ENCODE measurements at places on chromosomes 2 and 18.
A peak's percentile ranks its signal among the peaks of the same experiment; 100 is the strongest.

DNA sequence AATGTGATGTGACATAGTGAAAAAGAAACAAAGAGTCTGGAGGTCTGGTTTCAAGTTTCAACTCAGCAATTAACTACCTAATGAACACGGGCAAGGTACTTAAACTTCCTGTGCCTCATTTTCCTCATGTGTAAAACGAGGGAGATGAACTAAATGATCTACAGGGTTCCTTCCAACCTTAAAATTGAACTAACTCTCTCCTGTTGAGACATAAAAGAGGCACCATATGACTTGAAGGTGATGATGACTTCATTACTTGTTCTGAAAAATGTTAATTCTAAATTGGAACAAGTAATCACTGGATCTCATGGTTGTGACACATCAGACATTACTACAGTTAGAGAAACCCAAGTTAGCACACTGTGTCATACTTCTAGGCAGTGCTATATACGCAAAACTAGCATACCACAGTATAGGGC, 8.9 kb upstream of the REL start:
- DNase-seq, result no peak

- DNase-seq, result peak; percentile 90
These were observed at the start of gene GREB1L for GRCh38 chr18:21242141-21242779. Gene GREB1L (plus strand): TSS chr18:21242232. CDS start chr18:21383519, 141,287 bp downstream.

GRCh38 chr2:10033251-10034006, 9.9 kb upstream of the KLF11 start:
- no peak for DNase-seq

- no peak for DNase-seq
These were observed 62.5 kb upstream of the STAM2 start for GRCh38 chr2:152238016-152238415.
